DMS79 (cell line): ENCODE measurements at places on chromosomes 4 and X.
A peak's percentile ranks its signal among the peaks of the same experiment; 100 is the strongest.

GRCh38 chr4:5706486-5707290, 1.7 kb downstream of the EVC2 start:
- no peak for DNase-seq

- DNase-seq, result no peak
These were observed 121.9 kb downstream of the RRAGB start for GRCh38 chrX:55839485-55839884.

DNA sequence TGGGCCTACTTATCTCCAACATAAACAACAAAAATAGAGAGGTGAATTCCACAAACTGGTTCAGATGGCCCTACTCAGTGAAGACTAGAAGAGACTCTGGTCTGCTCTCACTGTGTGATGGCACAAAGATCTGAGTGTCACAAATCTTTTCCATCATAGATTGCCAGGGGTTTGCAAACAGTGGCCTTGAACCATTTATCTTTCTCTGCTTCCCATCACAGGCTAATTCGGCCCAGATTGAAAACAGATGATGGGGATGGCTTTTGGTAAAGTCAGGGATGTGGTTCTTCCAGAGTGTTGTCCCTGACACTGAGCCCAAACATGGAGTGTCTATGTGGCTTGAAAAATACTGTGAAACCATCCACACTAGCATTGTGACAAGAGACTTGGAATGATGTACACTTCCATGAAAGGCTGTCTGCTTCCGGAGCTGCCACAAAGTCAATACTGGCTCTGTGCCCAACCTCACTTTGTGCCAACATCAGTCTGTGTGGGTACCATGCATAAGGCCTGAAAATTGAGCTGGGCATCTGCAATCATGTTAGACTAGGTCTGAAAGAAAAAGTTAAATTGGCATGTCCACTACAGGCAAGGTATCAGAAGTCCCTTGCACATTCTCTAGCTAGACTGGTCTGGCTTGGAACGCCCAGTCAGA, 25.2 kb upstream of the PLAC1 start:
- DNase-seq, result peak; percentile 6

GRCh38 chrX:66005830-66006449, 33.9 kb downstream of the VSIG4 start:
- no peak for DNase-seq

- DNase-seq, result no peak
These were observed 12.4 kb downstream of the YIPF6 start for GRCh38 chrX:68511255-68511654.

DNA sequence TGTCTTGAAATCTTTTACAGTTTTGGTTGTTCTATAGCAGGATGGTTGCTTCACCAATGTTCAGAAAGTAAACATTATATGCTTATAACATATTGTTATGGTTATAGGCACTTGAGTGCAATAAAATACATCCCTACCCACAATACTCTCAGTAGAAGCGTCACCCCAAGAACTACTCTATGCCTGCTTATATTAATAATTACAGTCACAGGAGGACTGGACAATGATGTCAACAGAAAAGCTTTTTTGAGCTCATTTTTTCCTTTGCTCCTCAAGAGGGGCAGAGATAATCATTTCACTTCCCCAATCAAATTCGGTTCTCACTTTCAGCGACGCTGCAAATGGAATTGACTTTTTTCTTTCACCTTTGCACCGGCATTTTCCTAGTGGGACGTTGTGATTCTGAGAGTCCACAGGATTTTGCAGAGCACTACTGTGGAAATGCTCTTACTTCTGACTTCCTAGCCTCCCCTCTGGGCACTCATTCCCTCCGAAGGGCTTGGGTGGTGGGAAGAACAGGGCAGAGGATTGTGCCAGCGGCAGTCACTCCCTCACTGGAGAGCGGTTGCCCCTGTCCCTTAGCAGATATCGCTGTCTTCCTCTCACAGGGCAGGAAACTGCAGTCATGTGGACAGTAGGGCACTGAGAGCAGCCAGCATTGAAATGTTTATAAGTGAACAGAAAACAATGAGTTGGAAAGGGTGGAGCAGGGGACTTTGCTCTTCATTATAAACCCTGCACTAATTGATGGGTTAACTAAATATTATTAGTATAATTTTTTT, 24.9 kb upstream of the SGMS2 start:
- DNase-seq, result no peak

DNA sequence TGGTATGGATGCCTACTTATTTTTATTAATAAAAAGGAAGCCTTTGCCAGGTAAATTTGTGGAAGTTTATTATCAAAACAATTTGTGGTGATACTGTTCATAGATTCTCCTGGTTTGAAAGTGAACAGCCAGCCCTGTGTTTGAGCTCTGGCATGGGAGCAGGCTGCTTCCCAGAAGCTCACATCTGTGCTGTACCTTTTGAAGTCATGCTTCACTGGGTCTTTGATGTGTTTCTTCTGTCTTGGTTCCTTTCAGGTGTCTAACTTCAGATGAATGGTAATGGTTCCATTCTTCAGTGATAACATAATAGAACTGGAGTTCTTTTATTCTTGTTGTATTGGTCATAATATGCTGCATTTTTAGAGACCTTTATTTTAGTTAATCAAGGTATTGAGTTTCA, 85.5 kb downstream of the BMPR1B start:
- no peak for DNase-seq

DNA sequence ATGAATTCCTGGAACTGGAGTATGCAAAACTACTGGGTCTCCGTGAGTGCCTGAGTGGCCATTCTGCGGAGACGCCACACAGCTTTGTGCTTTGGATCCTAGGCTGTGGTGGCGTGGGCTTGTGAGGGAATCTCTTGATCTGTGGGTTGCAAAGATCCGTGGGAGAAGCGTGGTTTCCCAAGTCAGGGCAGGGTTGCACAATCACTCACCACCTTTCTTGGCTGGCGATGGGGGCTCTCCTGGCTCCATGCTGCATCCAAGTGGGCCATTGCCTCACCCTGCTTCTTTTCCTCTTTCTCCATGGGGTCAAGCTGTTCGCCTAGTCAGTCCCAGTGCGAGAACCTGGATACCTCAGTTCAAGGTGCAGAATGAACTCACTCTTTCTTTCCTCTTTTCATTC, 62.5 kb downstream of the SLAIN2 start:
- no peak for DNase-seq

DNA sequence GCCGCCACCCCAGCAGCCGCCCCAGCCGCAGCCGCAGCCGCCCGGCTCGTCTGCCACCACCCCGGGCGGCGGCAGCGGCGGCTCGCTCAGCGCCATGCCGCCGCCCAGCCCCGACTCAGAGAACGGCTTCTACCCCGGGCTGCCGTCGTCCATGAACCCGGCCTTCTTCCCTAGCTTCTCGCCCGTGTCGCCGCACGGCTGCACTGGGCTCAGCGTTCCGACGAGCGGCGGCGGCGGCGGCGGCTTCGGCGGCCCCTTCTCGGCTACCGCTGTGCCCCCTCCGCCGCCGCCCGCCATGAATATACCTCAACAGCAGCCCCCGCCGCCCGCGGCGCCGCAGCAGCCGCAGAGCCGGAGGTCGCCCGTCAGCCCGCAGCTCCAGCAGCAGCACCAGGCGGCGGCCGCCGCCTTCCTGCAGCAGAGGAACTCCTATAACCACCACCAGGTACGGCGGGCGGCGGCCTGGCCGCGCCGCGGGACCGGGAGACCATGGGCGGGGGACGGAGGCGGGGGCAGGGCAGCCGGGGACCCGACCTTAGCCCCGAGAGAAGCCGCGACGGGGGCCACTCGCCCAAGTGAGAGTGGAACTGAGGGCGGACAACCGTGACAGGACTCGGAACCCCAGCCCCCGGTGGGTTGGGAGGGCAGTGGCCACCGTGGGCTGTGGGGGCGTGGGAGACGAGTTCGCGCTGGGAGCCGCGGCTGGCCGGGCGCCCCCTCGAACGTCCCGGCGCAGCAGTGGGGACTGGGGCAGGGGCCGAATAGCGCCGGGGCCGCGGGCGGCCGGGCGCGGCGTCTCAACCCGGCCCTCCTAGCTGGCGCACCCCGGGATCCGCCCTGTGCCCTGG, 1.8 kb downstream of the CPEB2 start:
- DNase-seq, result no peak

GRCh38 chr4:159016593-159017024, 86.3 kb upstream of the RAPGEF2 start:
- DNase-seq, result no peak

GRCh38 chr4:5101571-5101970, 50.3 kb downstream of the STK32B start:
- no peak for DNase-seq

- no peak for DNase-seq
These were observed 23.7 kb downstream of the MGARP start for GRCh38 chr4:139256349-139256748.
